Activated naive CD4-positive, alpha-beta T cell treated with anti-CD3 and anti-CD28 coated beads, Interleukin-2, amount 50 U/mL, for 72 hours (primary cell): ENCODE measurements at places on chromosomes 7 and 10. TPM values are rescaled to one million over a fixed set of nuclear protein-coding genes. Genes with fewer than 3 reads are reported as not detected.
A peak's percentile ranks its signal among the peaks of the same experiment; 100 is the strongest.

- DNase-seq: no peak
Observed at GRCh38 chr7:126394406-126394805, 858.3 kb downstream of the GRM8 start.

DNA sequence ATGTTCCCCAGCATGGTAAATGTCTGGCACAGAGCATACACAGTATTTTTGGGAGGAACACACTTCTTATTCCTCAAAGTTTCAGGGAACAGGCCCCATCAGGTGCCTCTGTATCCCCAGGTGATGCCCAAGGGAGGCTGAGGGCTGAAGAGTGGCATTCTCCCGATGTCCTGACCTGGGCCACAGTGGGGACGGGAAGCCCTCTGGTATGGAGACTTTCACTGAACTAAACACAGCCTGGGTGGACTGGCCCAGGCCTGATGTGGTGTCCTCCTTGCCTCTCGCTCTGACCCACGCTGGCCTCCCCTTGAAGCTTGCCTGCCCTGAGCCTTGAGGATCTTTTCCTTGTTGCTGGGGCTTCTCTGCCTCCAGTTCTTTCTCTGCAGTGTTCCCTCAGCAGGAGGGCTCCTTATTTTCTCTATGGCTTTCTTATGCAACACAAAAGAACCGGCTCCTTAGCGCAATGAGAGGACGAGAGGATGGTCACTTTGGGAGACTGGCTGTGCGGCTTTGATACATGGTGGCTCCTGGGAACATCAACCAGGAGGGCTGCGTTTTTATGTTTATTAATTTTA, 157.5 kb upstream of the TNS3 start:
- DNase-seq: no peak

DNA sequence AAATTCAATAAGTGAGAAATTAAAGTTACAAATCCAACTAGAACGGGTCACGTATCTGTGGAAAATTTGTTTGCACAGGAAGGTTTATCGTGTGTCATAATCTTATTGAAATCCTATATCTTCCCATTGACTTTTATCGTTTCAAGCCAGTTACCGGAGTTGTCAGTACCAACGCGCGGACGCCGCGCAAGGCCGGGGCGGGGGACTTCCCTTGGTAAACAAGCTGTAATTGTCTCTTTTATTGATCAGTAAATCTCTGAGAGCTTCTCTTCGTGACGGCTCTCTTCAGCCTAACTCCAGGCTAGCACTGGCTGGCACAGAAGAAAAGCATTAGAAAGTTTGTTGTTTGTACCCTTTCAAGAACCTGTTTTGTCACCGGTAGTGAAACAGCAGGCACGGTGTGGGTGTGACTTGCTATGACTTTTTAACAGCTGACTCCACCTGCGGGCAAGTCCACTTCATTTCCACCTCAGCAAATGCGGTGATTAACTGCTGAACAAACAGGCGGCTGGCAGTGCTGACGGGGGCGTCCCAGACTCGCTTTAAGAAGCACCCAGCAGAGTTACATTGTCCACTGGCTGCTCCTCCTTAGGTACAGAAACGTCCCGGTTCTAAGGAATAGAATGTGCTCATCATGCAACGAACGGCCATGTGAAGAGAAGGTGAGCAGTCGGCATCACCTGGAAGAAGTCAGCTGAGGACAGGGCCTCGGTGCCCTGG, 215.8 kb downstream of the MAD1L1 start:
- no peak for DNase-seq

- no peak for DNase-seq
Observed at GRCh38 chr7:33771422-33771821, 133.9 kb upstream of the BMPER start.

DNA sequence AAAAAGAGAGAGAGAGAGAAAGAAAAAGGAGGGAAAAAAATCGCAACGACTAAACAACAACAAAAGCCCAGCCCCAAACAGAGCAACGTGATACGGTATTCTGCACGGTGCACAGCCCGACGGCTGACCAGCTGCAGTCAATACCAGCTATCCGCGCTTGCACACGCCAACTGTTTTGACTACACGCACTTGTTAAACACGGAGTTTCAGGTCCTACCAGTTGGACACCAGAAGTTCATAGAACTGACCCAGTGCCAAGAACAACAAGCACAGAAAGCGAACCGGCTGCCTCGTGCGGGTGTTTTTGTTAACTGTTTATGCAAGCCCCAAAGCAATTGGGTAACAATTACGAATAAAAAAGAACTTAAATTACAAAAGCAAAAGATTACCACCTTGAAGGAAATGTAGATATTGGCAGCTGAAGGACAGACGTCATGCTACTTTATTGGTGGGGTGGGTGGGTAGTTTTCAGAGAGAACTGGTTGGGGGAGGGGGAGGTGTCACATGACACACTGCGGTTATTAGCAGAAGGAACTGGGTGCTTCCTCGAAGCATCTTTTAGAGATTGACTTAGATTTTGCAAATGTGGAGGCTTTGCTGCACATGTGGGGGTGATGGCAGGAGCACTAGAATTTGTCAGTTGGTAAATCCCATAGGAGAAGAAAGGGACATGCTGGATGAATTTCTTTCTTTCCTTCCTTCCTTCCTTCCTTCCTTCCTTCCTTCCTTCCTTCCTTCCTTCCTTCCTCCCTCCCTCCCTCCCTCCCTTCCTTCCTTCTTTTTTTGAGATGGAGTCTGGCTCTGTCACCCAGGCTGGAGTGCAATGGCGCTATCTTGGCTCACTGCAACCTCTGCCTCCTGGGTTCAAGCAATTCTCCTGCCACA, 110.6 kb upstream of the EFCAB10 start:
- DNase-seq: no peak

GRCh38 chr7:1847260-1848001, 177.4 kb downstream of the ELFN1 start:
- DNase-seq: no peak

GRCh38 chr10:112789248-112789647, 160.8 kb upstream of the TCF7L2 start:
- DNase-seq: no peak

DNA sequence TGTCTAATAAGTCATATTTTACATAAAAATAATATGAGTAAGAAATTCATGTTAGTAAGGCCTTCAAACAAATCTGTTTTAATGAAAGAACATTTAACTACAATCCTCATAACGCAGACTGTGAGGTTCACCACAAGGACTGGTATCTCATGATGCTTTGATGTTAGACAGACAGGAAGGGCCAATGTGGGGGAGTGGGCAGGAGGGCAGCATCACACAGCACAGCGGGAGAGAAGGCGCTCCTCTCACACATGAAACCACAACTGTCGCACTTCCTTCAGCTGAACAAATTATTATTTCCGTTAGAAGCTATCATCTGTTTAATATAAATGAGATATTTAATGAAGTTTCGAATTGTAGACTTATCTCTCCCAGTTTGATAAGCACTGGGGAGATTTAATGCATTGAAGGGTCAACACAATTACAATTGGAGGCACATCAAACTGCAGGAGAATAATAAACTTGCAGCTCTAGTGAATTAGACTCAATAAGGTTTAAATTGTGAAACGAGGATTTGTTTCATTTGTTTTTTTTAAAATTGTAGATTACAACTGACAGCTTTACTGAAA, 466.1 kb downstream of the PARD3 start:
- DNase-seq: no peak

DNA sequence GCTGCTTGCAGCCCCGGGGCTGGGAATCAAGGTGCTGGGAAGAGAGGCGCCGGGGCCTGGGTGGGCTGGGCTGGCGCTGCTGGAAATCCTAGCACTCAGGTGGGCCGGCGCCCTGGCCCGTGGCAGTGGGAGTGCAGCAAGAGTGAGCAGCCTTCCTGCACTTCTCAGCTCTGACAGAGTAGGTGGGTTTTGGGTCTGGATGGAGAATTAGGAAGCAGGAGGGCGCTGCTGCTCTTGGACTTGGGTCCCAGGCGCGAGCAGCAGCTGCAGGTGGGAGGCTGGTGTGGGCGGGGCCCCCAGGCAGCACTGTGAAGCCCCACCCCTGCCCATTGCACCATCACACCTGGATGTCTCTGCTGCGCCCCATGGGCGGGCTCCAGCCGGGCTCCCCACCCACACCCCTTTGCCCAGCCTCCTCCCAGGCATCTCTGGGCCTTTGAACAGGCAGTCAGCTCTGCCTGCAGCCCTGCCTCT, 6.0 kb downstream of the BRI3 start:
- DNase-seq: no peak

DNA sequence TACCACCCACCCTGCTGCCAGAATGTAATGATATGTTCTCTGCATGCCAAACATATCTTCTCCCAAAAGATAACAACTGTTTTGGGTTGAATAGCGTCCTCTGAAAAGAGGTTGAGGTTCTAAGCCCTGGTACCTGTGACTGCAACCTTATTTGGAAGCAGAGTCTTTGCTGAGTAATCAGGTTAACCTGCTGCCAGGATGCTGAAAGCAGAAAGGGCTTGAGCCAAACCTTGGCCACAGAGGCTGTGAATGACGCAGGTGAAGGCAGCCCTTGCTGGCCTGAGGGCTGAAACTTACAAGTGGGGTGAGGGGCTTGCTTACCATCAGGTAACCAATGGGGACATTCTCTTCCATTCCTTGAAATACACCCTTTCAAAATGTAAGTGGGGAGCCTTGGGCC, 151.8 kb upstream of the RHEB start:
- no peak for DNase-seq

DNA sequence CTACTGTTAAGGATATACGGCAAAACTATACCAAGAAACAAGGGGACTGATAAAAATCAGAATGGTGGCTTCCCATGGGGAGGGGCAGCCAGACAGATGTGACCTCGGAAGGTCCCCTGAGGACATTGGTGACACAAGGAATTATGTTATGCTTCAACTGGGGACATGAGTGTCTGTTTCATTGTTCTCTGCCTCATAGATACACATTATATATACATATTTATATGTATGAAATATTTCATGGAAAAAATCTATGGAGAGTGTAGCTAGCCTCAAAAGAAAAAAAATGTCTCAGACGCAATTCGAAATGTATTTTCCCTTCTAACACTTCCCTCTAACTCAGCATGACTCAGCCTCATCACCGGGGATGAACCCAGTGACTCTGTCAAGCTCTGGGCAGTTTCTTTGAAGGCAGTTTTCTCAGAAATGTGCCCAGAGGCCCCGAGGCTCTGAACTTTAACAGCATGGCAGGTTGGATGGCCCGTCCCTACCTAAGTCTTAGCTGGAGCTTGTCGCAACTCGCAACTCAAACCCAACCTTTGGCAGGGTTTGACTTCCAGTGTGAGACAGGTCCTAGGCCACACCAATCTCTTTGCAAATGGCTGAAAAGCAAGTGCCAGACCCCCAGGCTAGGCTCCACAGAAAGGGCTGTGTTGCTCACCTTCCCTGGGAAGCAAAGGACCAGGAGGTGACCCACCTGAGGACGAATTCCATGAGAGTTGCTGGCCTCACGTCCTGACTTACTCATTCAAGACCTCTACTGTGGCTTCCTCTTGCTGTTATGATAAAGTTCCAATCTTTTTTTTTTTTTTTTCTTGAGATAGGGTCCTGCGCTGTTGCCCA, 86.9 kb downstream of the CARD11 start:
- peak; percentile 65 for DNase-seq

DNA sequence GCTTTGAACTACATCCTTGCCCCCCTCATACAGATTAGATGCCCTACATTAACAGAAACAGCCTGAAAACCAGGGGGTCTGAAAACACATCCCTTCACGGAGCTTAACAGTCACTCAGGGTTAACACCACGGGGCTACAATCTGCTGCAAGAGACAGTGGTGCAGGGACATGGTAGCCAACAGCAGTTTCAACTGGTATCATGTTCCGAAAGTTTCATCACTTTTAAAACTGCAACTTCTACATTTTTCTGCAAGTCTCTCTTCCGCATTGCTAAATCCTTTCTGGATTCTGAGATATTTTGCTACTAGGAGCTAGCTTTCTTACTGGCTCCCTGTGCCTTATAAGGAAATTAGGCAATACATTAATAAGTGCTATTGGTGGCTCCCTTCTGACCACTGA, 92.6 kb downstream of the JAZF1 start:
- no peak for DNase-seq

DNA sequence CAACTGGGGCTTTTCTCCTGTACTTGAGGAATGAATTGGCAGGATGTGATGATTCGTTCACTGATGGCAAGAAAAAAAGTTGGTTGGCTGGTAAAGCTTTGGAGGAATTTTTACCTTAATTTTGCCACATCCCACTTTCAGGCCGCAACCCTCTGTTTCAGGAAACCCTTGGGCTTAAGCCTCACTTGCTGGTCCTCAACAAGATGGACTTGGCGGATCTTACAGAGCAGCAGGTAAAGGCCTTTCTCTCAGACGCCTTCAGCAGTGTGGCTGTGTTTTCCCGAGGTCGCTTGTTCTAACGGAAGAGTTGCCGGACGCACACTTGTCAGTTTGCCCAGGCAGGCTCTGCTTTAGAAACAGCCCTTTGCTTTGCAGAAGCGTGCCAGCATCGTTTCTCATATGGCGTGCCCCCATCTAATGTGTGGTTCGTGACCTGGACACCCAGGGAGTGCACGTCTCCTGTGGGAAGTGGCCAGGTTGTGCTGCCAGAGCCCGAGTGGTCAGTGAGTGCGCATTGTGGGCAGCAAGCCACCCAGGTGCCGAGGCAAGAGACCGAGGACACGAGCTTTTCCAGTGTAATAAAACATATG, 2.2 kb downstream of the MTG1 start:
- no peak for DNase-seq

- no peak for DNase-seq
Observed at GRCh38 chr7:70134029-70134770, 535.9 kb downstream of the AUTS2 start.

DNA sequence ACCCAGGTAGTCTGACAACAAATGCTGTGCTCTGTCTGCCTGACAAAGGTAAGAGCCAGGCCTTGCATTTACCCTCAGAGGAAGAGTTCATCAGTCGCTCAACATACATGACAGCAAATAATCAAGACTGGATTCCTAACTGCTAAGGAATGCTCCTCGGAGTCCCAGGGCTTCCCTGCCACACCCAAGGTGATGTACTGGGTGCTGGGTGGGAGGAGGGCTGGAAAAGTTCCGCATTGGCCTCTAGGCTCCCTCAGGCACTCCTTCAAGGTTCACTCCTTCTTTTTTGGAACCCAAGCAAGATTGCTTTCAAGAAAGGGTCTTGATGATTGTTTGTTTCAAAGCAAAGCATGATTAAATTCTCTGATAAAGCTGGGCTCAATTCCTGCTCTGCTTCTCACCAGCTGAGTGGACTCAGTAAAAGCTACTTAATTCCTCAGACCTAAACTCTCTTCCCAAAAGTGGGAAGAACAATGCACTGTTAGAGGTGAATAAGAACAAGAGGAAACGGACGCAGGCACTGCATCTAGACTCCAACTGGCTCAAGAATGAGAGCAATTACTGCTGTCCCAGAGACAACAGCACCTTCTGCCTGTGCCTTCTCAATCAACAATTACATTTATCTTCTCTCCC, 173.5 kb downstream of the ELMO1 start:
- DNase-seq: no peak

Gene LIPK
- not detected for total RNA-seq

Gene GOLGA7B
- total RNA-seq: 0.41 TPM

Gene EVX1
- total RNA-seq: not detected

Gene AGMO
- not detected for total RNA-seq

Gene DPP6
- total RNA-seq: not detected

Gene CTAGE4
- total RNA-seq: 0.93 TPM

Gene UBTD1
- total RNA-seq: 3.5 TPM

Gene C10orf105
- 0.68 TPM for total RNA-seq

Gene TACR2
- total RNA-seq: 0.16 TPM

Gene NUTM2A
- total RNA-seq: 0.23 TPM

Gene PALD1
- 0.20 TPM for total RNA-seq

Gene FGL2
- total RNA-seq: not detected
